SJSA1 (cell line): ENCODE measurements at places on chromosomes 12 and 14. TPM values are rescaled to one million over a fixed set of nuclear protein-coding genes. Genes with fewer than 3 reads are reported as not detected.

Gene RPGRIP1
- not detected in 2 replicates for total RNA-seq

Gene CEBPE
- total RNA-seq, result not detected in 2 replicates

Gene NKX2-1
- total RNA-seq, result not detected in 2 replicates

Gene NFKBIA
- 115 and 172 TPM in 2 replicates for total RNA-seq

Gene FSCB
- not detected in 2 replicates for total RNA-seq

Gene TAS2R30
- 1.6 and 1.8 TPM in 2 replicates for total RNA-seq

Gene KRT85
- total RNA-seq, result not detected in 2 replicates

Gene OR6C75
- total RNA-seq, result not detected in 2 replicates

Gene KRT78
- 0.21 TPM in 1 of 2 replicates, not detected in the other for total RNA-seq

Gene UNC79
- total RNA-seq, result 0.05 and 0.13 TPM in 2 replicates

Gene TMCC3
- total RNA-seq, result 0.81 and 1.9 TPM in 2 replicates

Gene GPRC5A
- total RNA-seq, result 1.6 and 2.8 TPM in 2 replicates

Gene PIK3C2G
- not detected in 2 replicates for total RNA-seq

Gene C12orf54
- 0.53 TPM in 1 of 2 replicates, not detected in the other for total RNA-seq

Gene GUCY2C
- total RNA-seq, result not detected in 2 replicates

Gene LIN7A
- 2.4 and 4.0 TPM in 2 replicates for total RNA-seq

Gene PALS1
- total RNA-seq, result 20.4 and 35.0 TPM in 2 replicates

Gene HOXC9
- 9.6 and 14.2 TPM in 2 replicates for total RNA-seq

Gene CISTR
- not detected in 2 replicates for total RNA-seq

Gene CHGA
- not detected in 2 replicates for total RNA-seq

Gene LYZ
- not detected in 2 replicates for total RNA-seq

Gene COA8
- total RNA-seq, result 12.1 and 43.4 TPM in 2 replicates

Gene BHLHE41
- total RNA-seq, result 36.1 and 69.1 TPM in 2 replicates

Gene SLC6A15
- 0.16 and 0.18 TPM in 2 replicates for total RNA-seq

Gene CATSPERB
- not detected in 2 replicates for total RNA-seq

Gene CLBA1
- 3.6 and 3.8 TPM in 2 replicates for total RNA-seq

Gene NINJ2
- not detected in 2 replicates for total RNA-seq
